ENCODE measurements at places on chromosomes 1 and 21.

- no peak for DNase-seq
Observed at GRCh38 chr1:227033880-227034279, 93.8 kb downstream of the COQ8A start.

- DNase-seq: no peak
Observed at GRCh38 chr1:5939271-5940170, 52.7 kb downstream of the NPHP4 start.

- no peak for DNase-seq
Observed at GRCh38 chr1:204079608-204079999, 6.7 kb downstream of the SOX13 start.

GRCh38 chr1:14923727-14924452 lies 229.7 kb upstream of the TMEM51 start:
- DNase-seq: no peak

DNA sequence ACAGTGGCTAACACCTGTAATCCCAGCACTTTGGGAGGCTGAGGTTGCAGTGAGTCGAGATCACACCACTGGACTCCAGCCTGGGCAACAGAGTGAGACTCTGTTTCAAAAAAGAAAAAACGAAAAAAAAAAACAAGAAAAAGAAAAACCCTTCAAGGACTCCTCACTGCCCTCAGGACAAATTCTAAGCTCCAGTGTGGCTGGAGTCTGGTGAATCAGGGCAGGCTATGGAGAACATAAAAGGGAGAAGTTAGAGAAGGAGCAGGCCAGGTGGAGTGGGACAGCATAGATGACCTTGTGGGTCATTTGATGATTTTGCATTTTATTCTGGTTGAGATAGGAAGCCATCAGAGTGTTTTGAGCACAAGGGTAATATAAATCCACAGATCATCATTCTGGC lies 12.5 kb upstream of the UAP1 start:
- DNase-seq: no peak

All from activated naive CD8-positive, alpha-beta T cell treated with anti-CD3 and anti-CD28 coated beads, Interleukin-2, amount 50 U/mL, for 16 hours (primary cell).